Peyer's patch (tissue), 4 donors: ENCODE measurements at places on chromosomes 2 and 18. TPM values are rescaled to one million over a fixed set of nuclear protein-coding genes. Genes with fewer than 3 reads are reported as not detected.

ABCG5 gene
- total RNA-seq = 7.1 TPM

FSIP2 gene
- 5.6 TPM for total RNA-seq

ZBTB7C gene
- total RNA-seq = 15.7 TPM

KYNU gene
- total RNA-seq = 25.6 TPM

PTPRM gene
- 211 TPM for total RNA-seq

UGT1A9 gene
- 17.3 TPM for total RNA-seq

SULT1C4 gene
- not detected for total RNA-seq

ABCB11 gene
- total RNA-seq = 0.54 TPM

ZNF521 gene
- total RNA-seq = 7.9 TPM

IL1RL2 gene
- total RNA-seq = 0.57 TPM

HOXD3 gene
- 8.7 TPM for total RNA-seq

CCDC68 gene
- total RNA-seq = 99.7 TPM

SLC23A3 gene
- total RNA-seq = 5.0 TPM

KLHL30 gene
- total RNA-seq = not detected

PARD3B gene
- 19.6 TPM for total RNA-seq

COA5 gene
- 32.7 TPM for total RNA-seq

SPHKAP gene
- not detected for total RNA-seq
